ENCODE measurements at places on chromosomes 1 and 21.

GRCh38 chr1:154182344-154183045 lies 9.4 kb downstream of the TPM3 start:
- DNase-seq = peak; percentile 79

GRCh38 chr1:17239420-17239819 lies 9.5 kb upstream of the PADI3 start:
- no peak for DNase-seq

DNA sequence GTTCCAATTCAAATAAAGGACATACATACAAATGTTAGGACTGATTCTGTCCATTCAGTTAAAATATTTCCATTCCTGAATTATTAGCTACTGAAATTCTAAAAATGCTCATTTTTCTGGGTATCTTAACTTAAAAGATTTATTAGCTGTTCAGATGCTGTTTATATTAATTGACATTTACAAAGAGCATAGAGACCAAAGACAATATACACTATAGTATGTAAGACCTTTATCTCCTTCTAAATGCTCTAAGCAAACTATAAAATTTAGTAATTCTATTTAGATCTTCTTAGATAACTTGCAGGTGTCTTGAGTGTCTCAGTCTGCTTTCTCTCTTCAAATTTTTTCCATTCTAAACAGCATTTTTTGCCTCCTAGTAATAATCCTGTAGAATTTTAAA lies 39.3 kb downstream of the VAMP4 start:
- DNase-seq = no peak

DNA sequence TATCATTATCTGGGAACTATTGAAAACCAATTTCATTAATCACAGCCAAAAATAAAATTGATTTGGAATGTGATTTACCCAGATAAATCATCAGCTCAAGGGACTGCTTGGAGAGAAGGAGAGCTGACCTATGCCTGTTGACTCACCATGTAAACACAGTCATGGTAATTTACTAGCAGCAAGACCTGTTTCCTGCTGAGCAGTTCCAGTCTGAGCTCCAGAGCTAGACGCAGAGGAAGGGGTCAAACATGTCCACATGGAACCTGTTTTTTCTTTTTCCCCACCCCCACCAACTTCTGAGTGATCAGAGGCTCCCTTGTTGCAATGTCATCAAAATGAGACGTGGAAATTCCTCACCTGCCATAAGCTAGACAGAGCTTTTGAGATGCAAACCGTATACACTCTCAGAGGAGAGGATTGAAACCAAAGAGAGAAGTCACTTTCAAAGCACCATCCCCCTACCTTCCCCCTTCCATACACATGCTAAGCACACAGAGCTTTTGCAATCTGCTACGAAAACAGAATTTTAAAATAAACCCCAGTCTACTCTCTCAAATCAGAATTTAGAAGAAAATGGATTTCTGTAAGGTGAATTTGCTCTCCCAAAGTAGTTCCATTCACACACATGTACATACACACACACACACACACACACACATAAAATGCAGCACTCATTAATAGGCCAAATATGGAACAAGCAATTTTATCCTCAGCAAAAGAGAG lies 55.9 kb upstream of the PTGFRN start:
- no peak for DNase-seq

- no peak for DNase-seq
These were observed 25.7 kb downstream of the RASAL2 start for GRCh38 chr1:178119628-178120027.

- DNase-seq = no peak
These were observed 36.3 kb upstream of the NFASC start for GRCh38 chr1:204834336-204834735.

DNA sequence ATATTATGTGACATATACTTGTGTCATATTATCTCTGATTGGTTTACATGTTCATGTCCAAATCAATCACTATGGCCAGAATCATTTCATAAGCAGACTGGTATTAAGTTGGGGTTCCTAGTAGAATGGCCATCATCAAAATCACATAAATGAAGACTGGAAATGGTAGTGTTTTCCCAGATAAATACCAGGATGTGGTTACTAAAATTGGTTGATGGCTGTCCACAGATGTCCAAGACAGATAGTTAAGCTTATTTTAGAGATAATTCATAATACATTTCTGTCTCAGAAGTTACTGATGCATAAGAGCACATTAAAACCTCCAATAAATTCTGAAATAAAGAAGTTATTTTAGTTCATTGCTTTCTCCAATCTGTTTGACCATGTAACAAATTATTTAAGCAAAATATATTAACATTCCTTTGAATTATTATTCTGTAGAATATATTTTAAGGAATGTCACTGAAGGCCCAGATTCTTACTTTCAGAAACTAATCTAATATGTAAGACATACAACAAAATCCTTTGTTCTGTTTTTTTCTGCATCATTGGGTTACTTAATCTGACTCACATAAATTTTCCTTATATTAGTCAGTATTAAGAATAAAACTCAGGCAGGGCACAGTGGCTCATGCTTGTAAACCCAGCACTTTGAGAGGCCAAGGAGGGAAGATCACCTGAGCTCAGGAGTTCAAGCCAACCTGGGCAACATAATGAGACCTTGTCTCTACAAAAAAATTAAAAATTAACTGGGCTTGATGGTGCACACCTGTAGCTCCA lies 483.9 kb downstream of the PTPRC start:
- DNase-seq = no peak

GRCh38 chr1:147541672-147542568 lies 619 bp downstream of the BCL9 start:
- DNase-seq = peak; percentile 85

DNA sequence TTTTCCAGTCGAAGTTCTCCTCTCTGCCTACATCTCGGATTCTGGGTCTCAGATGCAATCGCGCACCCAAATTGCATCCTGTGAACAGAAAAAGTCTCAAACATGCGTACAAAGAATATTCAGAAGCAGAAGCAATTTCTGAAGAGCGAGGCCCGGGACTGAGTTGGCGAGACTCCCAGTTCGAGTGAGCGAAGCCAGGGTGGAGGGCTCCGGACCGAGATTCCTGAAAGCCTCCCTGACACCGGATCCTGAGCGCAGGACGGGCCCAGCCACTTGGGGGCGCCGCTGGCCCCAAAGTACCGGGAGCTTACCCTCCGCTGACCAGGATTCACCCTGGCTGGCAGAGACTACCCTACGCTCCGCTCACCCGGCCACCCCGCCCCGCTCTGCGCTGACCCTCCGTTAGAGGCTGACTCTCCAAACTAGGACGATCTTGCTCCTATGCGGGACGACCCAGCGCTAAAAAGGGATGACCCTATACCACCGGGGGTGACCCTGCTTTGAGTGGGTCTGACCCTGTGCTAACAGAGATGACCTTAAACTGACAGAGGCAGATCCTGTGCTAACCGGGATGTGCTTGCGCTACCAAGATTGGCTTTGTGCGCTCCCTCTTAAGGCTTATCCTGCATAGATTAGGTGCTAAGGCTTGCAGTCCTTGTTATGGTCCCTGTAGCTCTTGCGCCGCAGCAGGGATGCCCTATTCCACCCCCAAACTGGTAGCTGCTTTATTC lies 12.1 kb downstream of the FOXD2 start:
- peak; percentile 63 for DNase-seq

DNA sequence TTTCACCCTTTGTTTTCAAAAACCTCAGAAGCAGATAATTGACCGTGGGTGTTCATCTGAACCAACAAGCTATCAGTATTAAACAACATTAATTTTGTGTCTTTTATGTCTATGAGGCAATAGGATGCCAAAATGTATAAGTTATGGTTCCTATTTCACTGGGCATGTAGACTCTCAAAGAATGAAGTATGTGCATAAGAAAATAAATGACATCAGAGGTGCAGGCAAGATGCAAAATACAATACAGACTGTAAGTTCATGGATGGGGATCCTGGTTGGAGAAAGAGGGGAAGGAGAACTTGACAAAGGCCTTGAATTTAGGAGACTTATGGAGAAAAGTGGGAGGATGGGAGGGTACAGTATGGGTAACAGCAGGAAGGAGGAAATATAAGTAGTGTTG lies 23.4 kb upstream of the POU2F1 start:
- DNase-seq = no peak

GRCh38 chr1:228791791-228792190 lies 56.5 kb downstream of the RHOU start:
- no peak for DNase-seq

DNA sequence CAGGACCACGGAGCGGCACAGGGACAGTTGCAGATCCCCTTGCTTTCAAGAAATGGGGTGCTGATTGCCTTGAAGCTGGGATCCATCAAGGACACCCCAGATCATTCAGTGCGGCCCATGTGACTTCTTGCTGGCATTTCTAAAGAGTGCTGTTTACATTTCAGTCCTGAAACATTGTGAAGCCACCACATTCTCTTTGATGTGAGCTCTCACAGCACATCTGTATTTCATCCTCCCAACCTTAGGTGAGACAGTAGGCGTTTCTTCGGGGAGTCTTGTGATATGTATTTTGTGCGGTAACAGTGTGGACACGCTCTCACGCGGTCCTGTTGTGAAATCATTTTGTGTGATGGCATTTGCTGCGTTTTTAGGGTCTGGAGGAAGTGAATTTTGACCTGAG lies 57.2 kb downstream of the CACHD1 start:
- no peak for DNase-seq

DNA sequence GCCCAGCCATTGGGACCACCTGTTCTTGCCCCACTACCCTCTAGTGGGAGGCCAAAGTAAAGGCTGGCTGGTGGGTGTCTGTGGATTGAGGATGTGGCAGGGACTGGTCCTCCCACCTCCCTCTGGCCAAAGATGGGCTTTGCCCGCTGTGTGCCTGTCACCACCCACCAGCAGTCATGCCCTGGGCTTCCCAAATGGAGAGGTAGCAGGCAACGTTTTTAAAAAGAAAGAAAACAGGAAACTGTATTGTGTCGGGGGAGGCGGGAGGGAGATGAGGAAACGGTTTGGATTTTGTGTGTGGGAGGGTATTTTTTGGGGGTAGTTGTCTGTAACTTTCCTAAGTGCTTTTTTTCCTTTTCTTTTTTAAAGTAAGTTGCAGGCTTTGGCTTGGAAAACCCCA lies 30.1 kb downstream of the SZRD1 start:
- DNase-seq = no peak

DNA sequence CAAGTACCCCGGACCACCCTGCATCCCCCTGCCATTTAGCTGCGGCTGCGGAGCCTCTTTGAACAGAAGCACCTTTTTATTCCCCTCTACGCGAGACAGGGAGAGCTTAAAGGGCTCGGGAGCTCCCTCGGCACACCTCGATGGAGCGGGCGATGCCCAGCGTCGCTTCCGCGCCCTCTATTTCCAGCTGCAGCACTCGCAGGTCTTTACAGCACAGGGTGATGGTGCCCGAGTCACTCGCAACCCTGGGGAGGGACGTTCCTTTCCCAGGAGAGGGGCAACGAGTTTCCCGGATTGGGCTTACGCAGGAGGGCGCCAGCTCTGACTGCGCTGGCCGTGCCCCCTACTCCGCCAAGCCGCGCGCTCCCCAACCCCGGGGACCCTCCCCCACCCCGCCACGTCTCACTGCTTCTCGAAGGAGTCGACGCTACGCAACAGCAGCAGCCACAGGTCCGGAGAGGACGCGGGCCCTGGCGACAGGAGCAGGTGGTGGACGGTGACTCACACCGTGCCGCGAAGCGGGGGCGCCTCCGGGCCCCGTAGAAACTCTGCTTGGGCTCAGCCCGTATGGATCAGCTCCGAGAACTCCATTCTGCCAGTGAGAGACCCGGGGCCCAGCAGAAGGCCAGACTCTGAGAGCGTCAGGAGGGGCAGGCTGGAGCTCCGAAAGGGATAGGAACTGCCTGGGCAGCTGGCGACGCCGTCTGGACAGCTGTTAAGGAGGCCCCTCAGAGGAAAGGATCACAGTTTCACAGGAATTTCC lies 5.8 kb upstream of the FAM167B start:
- DNase-seq = peak; percentile 82

- DNase-seq = no peak
These were observed 24.5 kb downstream of the C21orf91 start for GRCh38 chr21:17794518-17795145.

DNA sequence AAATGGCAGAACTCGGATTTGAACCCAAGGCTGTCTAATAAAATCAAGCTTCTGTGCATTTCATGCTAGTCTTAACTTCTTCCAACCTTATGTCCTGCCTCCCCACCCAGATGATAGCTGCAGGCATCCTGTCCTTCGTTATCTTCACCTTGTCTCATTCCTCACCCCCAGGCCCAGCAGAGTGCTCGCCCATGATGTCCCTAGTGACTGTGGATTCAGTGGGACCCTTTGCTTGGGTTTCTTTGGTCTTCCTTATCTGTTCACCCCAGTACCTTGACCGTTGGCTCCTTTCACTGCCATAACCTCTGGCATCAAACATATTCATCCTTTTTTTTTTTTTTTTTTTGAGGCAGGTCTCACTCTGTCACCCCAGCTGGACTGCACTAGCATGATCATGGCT lies 5.6 kb upstream of the BSDC1 start:
- DNase-seq = no peak

DNA sequence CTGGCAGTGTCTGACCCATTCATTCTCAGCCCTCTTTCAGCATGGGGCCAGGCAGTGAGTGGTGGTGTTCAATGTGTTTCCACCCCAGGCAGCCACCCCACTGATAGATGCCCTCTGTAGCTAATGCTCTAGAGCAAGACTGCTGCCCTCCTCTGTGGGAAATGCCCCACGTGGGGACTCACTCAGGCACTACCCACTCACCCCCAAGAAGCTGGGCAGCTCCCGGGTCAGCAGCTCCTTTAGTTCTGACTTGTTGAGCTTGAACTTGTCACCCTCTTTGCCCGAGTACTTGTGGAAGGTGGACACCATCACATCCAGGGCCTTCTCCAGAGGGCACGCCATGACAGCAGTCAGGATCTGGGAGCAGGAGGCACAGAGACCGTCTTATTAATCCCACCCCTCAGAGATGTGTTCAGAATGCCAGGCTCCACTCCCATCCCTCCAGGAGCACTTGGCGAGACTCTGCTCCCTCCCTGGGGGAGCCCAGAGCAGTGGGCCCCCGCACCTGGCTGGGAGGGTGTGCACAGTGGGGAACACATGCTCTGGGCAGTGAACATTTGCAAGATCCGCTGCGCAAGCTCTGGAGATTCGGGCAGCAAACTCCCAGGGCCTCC lies 1.0 kb downstream of the S100A4 start:
- DNase-seq = no peak

GRCh38 chr1:51789342-51789741 lies 89.2 kb downstream of the NRDC start:
- no peak for DNase-seq

DNA sequence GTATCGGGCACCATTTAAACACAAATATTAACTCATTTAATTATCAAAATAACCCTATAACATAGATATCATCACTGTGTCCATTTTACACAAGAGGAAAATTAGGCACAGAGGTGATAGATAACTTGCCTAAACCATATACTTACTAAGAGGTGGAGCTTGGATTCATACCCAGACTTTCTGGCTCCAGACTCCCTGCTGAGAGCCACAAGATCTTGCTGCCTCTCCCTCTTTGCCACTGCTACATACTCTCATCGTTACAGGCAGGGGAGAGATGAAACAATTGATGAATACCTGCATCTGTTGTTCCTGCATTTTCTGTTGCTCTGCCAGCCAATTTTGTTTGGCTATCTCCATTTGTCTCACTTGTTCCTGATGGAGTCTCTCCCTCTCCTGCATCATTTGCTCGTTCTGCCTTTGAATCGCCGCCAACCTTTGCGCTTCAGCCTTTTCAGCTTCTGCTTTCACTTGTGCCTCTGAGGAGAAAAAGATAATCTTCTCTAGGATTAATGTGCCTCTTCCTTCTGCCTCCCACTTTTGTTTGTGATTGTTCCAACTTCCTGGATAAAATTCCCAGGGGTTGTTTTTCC lies 10.6 kb downstream of the GBP5 start:
- no peak for DNase-seq
